Occipital lobe (tissue), 3 donors: ENCODE measurements at places on chromosomes 16 and 17. TPM values are rescaled to one million over a fixed set of nuclear protein-coding genes. Genes with fewer than 3 reads are reported as not detected.

NUBP1 gene
- total RNA-seq, result 12.3 TPM

RFFL gene
- total RNA-seq, result 7.8 TPM

ORC6 gene
- total RNA-seq, result 5.0 TPM

HIGD1B gene
- 3.7 TPM for total RNA-seq

ENKD1 gene
- total RNA-seq, result 6.2 TPM

SEZ6L2 gene
- 32.1 TPM for total RNA-seq

KRTAP1-1 gene
- total RNA-seq, result not detected

CD300LB gene
- not detected for total RNA-seq

KIF1C gene
- total RNA-seq, result 12.5 TPM

CFAP97D1 gene
- total RNA-seq, result not detected

LAT gene
- 0.62 TPM for total RNA-seq

TRIM16 gene
- total RNA-seq, result 50.8 TPM

LUC7L3 gene
- 141 TPM for total RNA-seq

CTRB1 gene
- not detected for total RNA-seq

TP53TG3F gene
- not detected for total RNA-seq

CD300E gene
- total RNA-seq, result 0.16 TPM

HASPIN gene
- 0.62 TPM for total RNA-seq

RNF157 gene
- total RNA-seq, result 17.5 TPM

CTRL gene
- 1.4 TPM for total RNA-seq

CDR2L gene
- 4.5 TPM for total RNA-seq

OR1A1 gene
- not detected for total RNA-seq

SPIRE2 gene
- 17.0 TPM for total RNA-seq

TEX14 gene
- 0.31 TPM for total RNA-seq

CIBAR2 gene
- not detected for total RNA-seq

HOXB3 gene
- not detected for total RNA-seq

DOC2B gene
- total RNA-seq, result 15.6 TPM

PMP22 gene
- 12.0 TPM for total RNA-seq

GID4 gene
- 9.0 TPM for total RNA-seq

ST6GALNAC2 gene
- not detected for total RNA-seq

CETP gene
- 0.62 TPM for total RNA-seq

ACAP1 gene
- not detected for total RNA-seq

KRTAP4-4 gene
- total RNA-seq, result not detected

WNK4 gene
- 0.31 TPM for total RNA-seq

NACA2 gene
- not detected for total RNA-seq

STAC2 gene
- total RNA-seq, result 0.31 TPM

DPEP2 gene
- total RNA-seq, result not detected

SLC13A5 gene
- total RNA-seq, result not detected

C16orf96 gene
- not detected for total RNA-seq

EMP2 gene
- 3.4 TPM for total RNA-seq

ZNF174 gene
- total RNA-seq, result 8.0 TPM

CPNE7 gene
- total RNA-seq, result 14.8 TPM

TBKBP1 gene
- total RNA-seq, result 11.5 TPM

ERI2 gene
- 27.8 TPM for total RNA-seq

NHLRC4 gene
- 0.31 TPM for total RNA-seq

SPATA32 gene
- total RNA-seq, result not detected

GAST gene
- not detected for total RNA-seq

KRT15 gene
- total RNA-seq, result 0.16 TPM

PIMREG gene
- total RNA-seq, result 5.9 TPM

HEXIM2 gene
- 8.1 TPM for total RNA-seq

MYLK3 gene
- total RNA-seq, result 0.78 TPM
